ENCODE measurements at places on chromosomes 6 and 20.

- no peak for DNase-seq
Observed at GRCh38 chr6:38599966-38600550, 39.7 kb downstream of the BTBD9 start.

GRCh38 chr6:142913036-142913510 is 31.9 kb downstream of the HIVEP2 start:
- DNase-seq, result no peak

DNA sequence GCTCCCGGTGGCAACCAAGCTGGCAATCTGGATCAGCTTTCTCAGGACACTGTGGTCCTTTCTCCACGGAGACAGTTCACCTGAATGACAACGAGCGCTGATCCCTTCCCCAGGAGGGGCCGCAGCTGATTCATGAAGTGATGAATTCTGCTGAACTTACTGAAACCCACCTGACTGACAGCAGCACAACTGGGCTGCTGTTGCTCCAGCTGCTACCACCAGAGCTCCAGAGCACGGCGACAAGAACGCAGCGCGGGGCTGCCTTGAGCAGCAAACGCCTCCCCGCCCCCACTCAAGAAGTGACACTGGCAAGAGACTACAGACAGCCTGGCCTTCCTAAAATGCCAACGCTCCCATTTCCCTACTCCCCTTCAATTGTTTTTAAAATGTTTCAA is 10.0 kb downstream of the PXDC1 start:
- no peak for DNase-seq

- DNase-seq, result no peak
Observed at GRCh38 chr6:151285122-151285521, 45.4 kb downstream of the AKAP12 start.

- no peak for DNase-seq
Observed at GRCh38 chr6:106630366-106630765, 988 bp downstream of the QRSL1 start.

- DNase-seq, result no peak
Observed at GRCh38 chr6:126447367-126447766, 107.5 kb downstream of the CENPW start.

DNA sequence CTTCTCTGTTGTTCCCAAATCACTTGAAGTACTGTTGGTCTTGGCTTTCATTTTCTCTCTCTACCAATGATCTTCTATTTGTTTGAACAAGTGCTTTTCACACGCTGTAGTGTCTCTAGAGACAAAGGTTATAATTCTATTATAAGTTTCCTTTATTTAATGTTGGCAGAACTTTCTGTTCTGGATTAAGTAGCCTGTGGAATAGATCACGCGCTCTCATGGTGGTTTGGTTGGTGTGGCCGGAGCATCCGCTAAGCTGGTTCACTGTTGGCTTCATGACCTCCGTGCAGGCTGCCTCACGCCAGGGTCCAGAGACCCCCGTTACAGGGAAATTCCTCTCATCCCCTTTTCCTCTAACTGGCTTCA is 30.9 kb upstream of the KIF25 start:
- DNase-seq, result no peak

DNA sequence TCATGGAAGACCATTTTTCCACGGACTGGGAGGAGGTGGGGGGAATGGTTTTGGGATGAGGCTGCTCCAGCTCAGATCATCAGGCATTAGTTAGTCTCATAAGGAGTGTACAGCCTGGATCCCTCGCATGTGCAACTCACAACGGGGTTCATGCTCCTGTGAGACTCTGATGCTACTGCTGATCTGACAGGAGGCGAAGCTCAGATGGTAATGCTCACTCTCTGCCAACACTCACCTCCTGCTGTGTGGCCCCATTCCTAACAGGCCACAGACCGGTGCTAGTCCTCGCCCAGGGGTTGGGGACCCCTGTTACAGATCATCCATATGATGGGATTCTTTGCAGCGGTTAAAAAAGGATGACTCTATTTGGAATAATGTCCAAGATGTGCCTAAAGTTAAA is 27.6 kb upstream of the BMP7 start:
- no peak for DNase-seq

DNA sequence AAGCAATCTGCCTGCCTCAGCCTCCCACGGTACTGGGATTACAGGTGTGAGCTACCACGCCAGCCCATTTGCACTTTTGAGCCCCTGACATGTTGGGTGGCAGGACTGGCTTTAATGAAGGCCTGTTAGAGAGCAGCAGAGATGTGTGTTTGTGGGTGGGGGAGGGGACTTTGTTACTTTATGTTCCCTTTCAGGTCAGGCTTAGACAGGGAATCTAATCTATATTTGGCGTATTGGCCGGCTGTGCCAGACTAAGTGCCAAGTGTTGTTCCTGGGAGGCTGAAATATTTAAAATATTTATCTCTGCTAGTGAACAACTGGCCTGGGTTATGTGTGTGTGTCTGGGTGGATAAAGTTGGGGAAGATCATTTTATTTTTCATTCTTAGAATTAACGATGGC is 6.1 kb downstream of the GMPR start:
- no peak for DNase-seq

DNA sequence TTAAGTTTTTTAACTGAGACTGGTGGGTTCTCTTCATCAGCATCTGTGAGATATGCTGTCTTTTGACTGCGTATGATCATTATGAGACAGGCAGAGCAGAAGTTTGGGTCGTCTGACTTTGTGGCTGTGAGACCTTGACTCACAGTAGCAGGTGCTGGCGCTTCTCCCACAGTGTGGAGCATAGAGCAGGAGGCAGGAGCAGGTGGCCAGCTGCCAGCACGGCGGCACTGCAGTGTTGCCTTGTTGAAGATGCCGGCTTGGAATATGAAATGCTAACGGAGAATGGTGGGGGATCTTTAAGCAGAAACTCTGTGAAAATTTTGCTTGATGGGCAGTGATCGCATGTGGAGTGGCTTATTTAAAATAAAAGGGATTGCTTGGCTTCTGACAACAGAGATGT is 105.0 kb downstream of the TIAM2 start:
- no peak for DNase-seq

GRCh38 chr20:40663991-40664880 is 24.8 kb downstream of the MAFB start:
- DNase-seq, result no peak

Measured in SK-N-DZ (cell line).